ENCODE measurements at places on chromosomes 12 and 14.

DNA sequence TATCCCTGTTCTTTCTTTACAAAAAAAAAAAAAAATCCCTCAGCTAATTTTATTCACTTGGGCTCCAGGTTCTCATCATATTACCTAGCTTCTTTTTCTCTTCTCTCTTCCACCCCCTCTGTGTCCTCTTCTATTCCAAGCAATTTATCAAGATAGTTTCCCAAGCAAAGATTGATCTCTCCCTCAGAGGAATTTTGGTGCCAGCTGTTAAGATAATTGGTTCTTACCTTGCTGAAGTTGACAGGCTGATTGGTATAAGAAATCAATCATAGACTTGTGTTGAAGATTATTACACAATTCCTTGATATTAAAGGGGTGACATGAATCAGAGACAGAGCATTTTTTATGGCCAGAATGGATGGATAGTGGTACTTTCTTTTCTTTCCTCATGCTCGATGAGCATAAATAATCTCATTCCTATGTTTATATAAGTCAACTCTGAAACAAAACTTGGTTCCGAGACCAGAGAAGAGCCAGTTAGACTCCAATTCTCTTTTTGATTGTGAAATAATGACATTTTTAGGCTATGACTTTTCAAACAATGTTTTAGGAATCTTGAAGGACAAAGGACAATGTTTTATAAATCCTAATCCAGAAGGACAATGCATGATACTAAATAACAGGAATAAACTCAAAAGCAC lies 264.1 kb upstream of the PRKD1 start:
- DNase-seq = no peak

GRCh38 chr12:82948491-82948890 lies 261.8 kb downstream of the TMTC2 start:
- DNase-seq = no peak

GRCh38 chr14:90839024-90839888 lies 23.0 kb upstream of the TTC7B start:
- DNase-seq = no peak

DNA sequence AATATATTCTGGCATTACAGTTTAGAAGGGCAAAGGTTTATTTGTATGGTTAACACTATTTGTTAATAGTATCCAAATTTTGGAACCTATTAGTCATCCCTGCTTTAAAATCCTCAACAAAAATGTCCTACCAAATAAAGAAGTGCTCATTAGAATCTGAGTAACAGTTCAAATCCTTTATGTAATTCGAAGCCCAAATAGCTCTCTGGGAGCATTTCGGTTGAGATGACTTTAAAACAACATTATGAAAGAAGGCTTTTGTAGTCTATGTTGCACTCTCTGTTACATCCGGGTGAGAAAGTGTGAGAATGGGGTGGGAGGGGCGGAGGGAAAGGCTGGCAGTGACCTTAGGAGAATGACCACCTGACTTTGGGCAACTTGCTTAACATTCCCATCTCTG lies 59.7 kb downstream of the SLC38A1 start:
- no peak for DNase-seq

- no peak for DNase-seq
Measured at GRCh38 chr14:95302667-95303506, 16.8 kb downstream of the CLMN start.

- DNase-seq = no peak
Measured at GRCh38 chr12:2283916-2284315, 231.1 kb downstream of the CACNA1C start.

- no peak for DNase-seq
Measured at GRCh38 chr12:29625359-29625953, 128.0 kb upstream of the OVCH1 start.

DNA sequence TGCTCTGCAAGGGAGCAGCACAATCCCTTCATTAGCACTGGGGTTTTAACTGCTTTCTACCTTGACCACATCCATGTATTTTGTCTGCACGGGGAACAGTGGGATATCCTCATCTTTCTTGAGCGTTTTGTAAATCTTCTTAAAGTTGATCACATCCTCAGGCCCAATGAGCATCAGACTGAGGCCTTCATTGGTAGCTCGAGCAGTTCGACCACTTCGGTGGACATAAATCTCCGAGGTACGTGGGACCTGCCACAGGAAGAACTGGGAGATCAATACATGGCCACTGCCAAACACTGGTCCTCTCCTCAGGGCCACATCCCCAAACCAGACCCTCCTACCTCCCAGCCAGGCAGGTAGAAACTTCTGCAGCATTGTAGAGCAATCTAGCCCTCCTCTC lies 26.1 kb downstream of the DDX24 start:
- DNase-seq = no peak

DNA sequence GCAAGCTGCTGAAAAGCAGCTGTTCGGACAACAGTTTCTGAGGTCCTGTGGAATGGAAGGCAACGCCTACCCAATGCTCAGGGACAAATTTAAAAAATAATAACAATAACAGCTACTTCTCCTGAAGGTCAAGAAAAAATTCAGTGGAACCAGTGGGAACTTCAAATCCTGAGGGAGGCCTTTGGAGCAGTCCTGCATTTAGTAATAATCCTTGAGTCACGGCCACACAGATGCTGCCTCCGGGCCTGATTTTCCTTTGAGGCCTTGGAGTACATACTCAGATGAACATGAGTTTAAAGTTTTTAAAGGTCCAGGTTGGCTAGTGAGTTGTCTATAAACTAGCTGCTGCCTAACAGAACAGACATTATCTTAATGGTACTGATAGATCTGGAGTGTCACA lies 268.0 kb downstream of the MSRB3 start:
- no peak for DNase-seq

DNA sequence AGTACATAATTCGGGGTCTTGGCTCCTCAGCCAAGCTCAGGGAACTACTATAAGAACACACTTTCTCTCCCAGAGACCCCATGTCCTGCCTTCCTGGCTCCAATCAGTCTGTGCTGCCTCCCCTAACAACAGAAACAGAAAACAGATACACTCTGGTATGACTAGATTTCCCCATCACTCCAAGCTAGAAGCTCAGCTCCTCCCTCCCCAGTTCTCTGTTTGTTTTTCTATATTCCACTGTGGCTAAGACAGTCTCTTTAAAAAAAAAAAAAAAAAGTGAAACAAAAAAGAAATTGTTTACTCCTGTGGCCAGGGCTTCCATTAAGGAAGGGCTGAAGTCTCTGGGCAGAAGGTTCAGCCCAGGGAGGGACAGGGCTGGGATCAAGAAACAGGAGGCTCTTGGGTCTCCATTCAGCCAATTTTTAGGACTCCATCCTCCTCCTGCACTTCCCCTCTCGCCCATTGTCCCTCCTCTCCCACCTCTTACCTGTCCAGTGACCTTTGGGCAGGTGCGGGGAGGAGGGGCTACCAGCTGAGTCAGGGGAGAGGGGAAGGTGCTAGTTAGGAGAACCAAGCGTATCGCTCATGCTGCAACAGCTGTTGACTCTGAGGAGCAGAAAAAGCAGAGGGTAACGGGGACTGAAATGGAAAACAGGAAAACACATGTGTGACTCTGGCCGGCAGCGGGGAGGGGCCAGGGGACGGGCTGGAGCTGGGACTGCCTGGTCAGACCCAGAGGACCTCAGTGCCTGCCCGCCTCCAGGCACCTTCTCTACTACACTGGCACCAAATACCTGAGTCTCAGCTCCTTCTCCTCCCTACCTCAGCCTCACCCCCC lies 4.1 kb upstream of the SLC7A7 start:
- DNase-seq = no peak

- no peak for DNase-seq
Measured at GRCh38 chr12:109915171-109916040, 15.3 kb downstream of the TCHP start.

DNA sequence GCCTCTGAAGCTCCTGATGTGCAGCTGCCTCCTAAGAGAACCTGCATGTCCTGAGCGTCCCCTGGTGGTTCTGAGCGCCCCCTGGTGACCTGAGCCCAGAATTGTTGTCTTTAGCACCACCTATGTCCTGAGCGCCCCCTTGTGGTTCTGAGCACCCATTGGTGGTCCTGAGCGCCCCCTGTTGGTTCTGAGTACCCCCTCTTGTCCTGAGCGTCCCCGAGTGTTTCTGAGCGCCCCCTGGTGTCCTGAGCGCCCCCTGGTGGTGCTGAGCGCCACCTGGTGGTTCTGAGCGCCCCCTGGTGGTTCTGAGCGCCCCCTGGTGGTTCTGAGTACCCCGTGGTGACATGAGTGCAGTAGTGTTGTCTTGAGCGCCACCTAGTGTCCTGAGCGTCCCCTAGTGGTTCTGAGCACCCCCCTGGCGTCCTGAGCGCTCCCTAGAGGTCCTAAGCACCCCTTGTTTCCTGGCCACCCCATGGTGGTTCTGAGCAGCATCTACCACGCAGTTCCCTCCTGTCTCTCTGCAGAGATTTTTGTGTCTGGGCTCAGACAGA lies 782.5 kb downstream of the TMEM121 start:
- peak; percentile 73 for DNase-seq

DNA sequence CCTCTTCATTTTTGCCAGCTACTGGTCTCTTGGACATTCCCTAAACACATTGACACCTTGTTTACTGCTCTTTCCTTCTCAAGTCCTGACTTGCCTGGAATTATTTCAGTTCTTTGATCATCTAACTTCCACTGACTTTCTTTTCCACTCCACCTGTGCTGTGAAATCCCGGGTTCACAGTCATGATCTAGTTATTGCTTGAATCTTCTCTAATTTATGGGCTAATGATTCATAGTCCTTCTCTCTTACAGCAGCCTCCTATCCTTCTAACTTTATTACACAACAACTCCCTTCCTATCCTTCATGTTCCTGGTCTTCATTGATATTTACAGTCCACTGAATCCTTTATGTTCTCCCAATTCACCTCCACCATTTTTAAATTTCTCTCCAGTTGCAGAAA lies 260.1 kb downstream of the C12orf75 start:
- no peak for DNase-seq

GRCh38 chr12:9032202-9032964 lies 43.0 kb downstream of the KLRG1 start:
- no peak for DNase-seq

DNA sequence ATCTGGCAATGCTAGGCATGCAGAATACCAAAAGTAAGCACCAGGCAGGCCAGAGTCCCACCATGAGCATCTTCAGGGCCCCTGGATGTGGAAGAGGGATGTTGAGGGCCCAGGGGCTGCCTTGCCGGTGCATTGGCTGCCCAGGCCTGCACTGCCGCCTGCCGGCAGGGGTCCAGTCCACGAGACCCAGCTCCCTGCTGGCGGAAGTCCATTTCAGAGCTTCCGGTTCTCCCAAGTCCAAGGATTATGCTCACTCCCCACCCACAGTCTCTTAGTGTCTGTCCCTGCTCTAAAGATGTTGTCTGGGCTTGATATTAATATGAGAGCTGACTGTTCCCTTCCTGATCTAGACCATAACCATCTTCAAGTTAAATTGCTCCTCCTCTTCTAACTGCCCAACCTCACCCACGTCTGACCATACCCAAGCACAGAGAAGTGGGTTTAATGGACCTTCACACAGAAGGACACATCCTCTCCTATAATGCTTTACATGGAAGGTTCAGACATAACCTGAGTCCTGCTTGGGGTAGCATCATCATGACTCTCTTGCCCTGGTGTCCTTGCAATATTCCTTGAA lies 117.4 kb downstream of the DAD1 start:
- DNase-seq = no peak

DNA sequence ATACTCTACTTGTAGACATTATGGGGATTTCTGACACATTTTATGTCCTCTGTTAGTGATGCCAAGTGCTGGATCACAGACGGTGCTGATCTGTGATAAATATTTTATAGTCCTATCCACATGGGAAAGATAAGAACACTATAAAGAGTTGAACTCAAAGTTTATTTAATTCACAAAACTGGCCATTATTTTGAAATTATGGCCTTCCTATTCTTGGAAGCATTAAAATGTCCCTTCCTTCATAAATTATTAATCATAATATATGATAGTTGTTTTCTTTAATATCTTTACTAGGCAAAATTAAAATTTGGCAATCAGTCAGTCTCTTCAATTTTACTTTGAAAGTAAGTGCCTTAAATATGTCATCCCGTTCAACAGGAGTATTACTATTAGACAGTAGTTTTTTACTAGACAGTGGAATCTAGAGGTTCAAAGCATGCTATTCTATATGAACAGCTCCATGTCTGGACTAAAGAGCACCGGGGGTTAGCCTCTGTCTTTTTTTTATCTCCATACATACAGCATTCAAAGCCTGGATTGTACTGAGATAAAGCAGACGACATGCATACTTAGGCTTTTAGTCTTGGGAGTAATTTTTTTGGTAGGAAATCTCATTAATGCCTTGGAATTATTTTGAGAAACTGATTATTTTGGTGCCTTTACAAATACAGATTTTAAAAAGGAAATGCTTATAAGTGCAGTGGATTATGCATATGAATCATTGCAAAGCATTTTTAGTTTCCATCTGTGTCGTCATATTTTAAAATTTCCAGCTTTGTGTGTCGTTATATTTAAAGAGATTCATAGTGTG lies 306.1 kb upstream of the RGS6 start:
- no peak for DNase-seq

GRCh38 chr12:128844031-128844635 lies 9.1 kb upstream of the GLT1D1 start:
- peak; percentile 74 for DNase-seq

GRCh38 chr12:45730348-45731189 lies 1.1 kb downstream of the ARID2 start:
- DNase-seq = peak; percentile 59

- DNase-seq = no peak
Measured at GRCh38 chr14:100073576-100074430, 8.6 kb downstream of the EVL start.

- DNase-seq = no peak
Measured at GRCh38 chr12:69837657-69838415, 12.8 kb downstream of the MYRFL start.

DNA sequence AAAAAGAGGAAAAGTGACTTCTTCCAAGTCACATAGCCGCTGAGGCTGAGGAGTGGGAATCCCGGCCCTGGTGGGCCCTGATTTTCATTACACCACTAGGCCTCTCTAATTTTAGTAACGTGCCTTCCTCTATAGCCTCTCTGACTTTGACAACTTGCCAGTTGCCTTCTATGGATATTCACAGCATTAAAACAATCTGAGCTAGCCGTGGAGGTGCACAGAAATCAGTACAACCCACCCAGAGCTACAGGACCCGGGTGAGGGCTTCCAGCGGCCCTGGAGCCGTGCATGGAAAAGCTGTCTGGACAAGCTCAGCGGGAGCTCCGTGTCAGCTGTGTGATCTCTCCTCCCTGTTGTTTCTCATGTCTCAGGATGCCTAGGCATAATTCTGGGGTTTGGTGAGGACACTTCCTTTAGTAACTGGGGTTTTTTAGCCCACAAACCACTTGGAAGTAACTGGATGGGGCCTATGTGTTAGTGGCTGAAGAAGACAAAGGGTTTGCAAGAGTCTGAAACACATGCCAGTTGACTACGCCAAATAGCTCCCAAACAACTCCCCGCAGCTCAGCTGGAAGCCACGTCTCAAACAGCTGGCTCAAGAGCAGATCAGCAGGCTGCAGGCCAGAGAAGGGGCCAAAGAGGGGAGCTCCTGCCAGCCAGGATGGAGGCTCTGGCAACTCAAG lies 53.0 kb downstream of the SSH1 start:
- DNase-seq = no peak

- no peak for DNase-seq
Measured at GRCh38 chr12:117024961-117025480, 74.2 kb downstream of the TESC start.
